ENCODE measurements at places on chromosomes 7 and 10.

DNA sequence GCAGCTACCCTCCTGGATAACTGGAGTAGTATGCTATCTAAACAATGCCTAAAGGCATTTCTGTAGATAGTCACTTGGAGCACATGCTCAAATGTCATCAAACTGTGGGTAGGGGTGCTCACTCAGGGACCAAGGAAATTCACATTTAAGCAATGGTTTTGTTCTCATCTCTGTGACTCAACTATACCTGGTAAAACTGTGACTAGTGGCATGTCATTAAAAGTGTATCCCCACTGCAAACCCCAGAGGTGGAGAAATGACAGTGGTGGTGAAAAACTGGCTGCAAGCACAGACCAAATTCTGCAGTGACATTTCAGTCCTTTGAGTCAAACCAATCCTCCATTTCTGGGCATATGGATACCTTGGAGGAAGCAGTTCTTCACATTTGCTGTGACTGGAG lies 134.2 kb upstream of the EFCAB10 start:
- no peaks in the 10 kb centered on the region for H3K27me3 ChIP-seq
- H3K4me3 ChIP-seq = no peak overlapping the region
- no peak overlapping the region for H3K27ac ChIP-seq
- no peak for DNase-seq
- peaks cover 3% of the 10 kb centered on the region for H3K36me3 ChIP-seq
- H3K4me1 ChIP-seq = peaks cover 4% of the 10 kb centered on the region

DNA sequence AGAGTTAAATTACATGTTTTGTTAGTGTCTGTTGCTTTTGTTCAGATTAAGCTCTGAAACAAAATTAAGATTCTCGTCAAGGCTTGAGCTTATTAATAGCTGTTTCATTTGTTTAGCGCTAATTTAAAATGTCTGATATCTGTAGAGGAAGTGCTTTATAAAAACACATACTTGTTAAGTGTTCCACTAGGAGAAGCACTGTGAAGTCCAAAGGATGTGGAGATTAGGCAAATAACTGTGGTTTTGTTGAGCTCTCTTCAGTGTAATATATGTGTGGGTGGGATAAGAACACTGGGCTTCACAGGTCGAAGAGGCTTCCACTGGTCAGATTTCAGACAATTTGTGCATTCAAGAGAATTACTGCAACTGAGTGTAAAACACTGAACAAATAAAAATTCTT lies 242.0 kb downstream of the AUTS2 start:
- no peak overlapping the region for H3K4me3 ChIP-seq
- H3K4me1 ChIP-seq = no peaks in the 10 kb centered on the region
- no peaks in the 10 kb centered on the region for H3K36me3 ChIP-seq
- peaks cover 16% of the 10 kb centered on the region for H3K27me3 ChIP-seq
- no peak for DNase-seq
- H3K27ac ChIP-seq = no peak overlapping the region

DNA sequence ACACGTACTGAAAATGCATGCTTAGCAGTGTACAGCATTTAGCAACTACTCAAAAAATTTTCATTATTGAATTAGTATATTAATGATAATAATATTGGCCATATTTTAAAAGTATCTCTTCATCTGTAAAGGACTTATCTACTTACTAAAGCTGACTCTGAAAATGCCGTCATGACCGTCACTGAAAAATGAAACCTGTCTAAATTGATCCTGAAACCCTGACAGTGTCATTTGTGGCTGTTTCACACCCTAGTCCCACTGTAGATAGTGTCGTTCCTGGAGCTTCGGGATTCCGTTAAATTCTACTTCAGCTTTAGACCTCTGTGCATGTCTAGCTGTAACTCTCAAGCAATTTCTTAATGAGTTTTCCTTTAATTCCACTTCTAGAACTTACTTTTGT lies 35.8 kb upstream of the EZH2 start:
- H3K36me3 ChIP-seq = no peaks in the 10 kb centered on the region
- DNase-seq = no peak
- no peak overlapping the region for H3K27ac ChIP-seq
- H3K4me3 ChIP-seq = no peak overlapping the region
- no peaks in the 10 kb centered on the region for H3K27me3 ChIP-seq

GRCh38 chr10:81784111-81784597 lies 90.8 kb upstream of the NRG3 start:
- H3K27ac ChIP-seq = no peak overlapping the region
- no peaks in the 10 kb centered on the region for H3K4me1 ChIP-seq
- H3K4me3 ChIP-seq = no peak overlapping the region
- DNase-seq = no peak
- no peaks in the 10 kb centered on the region for H3K36me3 ChIP-seq

- no peaks in the 10 kb centered on the region for H3K4me1 ChIP-seq
- no peak overlapping the region for H3K27ac ChIP-seq
- no peak for DNase-seq
- no peak overlapping the region for H3K4me3 ChIP-seq
- H3K27me3 ChIP-seq = no peaks in the 10 kb centered on the region
Observed at GRCh38 chr10:31769564-31769963, 159.1 kb downstream of the ARHGAP12 start.

DNA sequence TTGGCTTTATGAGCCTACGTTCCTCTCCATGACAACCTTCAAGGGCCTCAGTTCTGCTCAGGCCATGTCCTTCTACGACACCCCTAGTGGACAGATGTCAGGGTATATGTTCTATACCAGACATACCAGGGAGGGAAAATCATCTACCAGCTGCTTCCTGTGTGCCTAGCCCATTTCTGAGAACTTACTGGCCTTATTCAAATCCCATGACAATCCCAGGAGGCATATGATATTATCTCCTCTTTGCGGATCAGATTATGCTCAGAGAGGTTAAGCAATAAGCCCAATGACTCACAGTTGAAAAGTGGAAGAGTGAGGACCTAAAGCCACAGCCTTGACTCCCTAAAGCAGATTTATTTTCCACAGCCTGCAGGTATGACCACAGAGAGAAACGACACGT lies 139.3 kb downstream of the GLI3 start:
- H3K4me3 ChIP-seq = no peak overlapping the region
- no peak for DNase-seq
- no peaks in the 10 kb centered on the region for H3K4me1 ChIP-seq
- H3K27me3 ChIP-seq = no peaks in the 10 kb centered on the region
- no peaks in the 10 kb centered on the region for H3K36me3 ChIP-seq

DNA sequence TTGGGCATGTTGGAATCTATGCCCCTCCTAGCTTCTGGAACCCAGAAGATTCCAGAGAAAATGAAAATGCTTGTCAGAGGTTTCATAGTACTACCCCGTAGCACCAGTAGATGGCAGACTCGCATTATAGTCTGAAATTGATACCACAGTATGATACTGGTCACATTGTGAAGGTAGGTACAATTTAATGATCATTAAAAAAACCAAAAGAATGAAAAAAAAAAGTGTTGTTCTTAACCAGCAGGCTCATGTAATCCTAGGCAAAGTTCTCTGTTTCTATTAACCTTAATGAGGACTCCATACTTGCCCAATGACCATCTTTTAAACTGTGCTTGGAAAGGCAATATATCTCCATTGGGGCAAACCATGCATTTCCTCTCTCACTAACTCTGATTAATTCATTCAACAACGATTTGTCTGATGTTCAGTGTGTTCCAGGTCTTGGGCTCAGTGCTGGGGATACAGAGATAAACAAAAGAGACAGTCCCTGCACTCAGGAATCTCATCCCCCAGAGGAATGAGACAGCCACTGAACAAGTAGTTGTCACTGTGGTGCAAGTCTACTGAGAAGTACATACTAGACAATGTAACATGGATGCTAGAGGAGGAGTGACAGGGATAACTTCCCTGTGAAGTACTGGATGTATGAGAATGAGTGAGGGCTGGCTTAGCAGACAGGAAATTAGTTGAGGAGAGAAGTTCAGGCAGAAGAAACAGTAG lies 223.5 kb upstream of the PHYHIPL start:
- no peaks in the 10 kb centered on the region for H3K27me3 ChIP-seq
- H3K4me1 ChIP-seq = no peaks in the 10 kb centered on the region
- no peaks in the 10 kb centered on the region for H3K36me3 ChIP-seq
- no peak overlapping the region for H3K4me3 ChIP-seq
- no peak for DNase-seq

DNA sequence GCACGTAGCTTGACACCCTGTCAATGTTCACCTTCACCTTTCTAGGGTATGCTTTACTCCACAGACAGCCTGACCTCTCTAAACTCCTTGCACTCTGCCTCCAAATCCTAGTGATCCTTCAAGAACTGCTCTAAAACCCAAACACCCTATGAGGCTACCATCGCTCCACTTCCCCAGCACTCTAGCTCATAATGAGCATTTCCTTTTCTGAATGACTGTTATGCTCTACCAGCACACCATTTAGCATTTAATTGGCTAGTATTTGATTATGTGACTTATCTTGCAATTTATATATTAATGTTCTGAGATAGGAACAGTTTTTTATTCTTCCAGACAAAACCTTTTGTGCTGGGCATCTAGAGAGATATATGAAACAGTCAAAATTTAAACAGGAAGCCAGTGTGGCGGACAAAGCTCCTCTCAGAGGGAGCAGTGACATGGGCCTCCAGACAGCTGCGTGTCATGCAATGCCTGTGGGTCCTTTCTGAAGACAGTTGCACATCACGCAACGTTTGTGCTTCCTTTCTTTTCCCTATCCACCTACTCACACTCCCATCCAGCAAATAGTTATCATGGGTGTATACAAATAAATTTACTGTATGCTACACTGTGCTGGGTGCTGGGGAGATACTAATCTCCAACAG lies 86.3 kb downstream of the ALOX5 start:
- H3K4me1 ChIP-seq = peaks cover 19% of the 10 kb centered on the region
- H3K4me3 ChIP-seq = no peak overlapping the region
- DNase-seq = no peak

GRCh38 chr10:64574371-64574770 lies 1053.2 kb downstream of the REEP3 start:
- H3K36me3 ChIP-seq = no peaks in the 10 kb centered on the region
- H3K4me1 ChIP-seq = no peaks in the 10 kb centered on the region
- no peaks in the 10 kb centered on the region for H3K27me3 ChIP-seq
- H3K27ac ChIP-seq = no peak overlapping the region
- no peak overlapping the region for H3K4me3 ChIP-seq

- no peaks in the 10 kb centered on the region for H3K36me3 ChIP-seq
- peaks cover 16% of the 10 kb centered on the region for H3K27me3 ChIP-seq
- H3K27ac ChIP-seq = no peak overlapping the region
- DNase-seq = no peak
- no peak overlapping the region for H3K4me3 ChIP-seq
Observed at GRCh38 chr10:62584731-62585130, 210.6 kb downstream of the ZNF365 start.

DNA sequence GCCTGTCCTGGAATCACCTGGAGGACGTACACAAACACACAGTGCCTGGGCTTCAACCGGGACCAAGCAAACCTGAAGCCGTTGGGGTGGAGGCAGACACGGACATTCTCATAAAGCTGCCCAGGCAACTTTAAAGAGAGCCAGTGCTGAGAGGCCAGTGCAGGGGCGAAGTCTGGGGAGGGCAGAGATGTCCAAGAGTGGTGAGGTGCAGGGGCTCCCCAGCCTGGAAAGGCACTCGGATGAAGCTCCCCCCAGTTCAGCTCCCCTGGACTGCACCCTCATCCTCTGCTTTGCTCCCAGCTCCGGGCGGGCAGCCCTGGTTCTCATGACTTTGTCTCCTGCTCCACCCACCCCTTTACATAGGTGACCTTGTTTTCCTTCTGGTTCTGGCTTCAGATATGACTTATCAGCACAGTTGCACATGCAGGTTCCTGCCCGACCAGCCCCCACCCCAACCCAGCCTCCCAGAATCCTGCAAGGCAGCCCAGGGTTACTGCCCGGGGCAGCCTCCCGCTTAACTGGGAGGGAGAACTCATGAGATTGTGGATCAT lies 60.8 kb upstream of the EEPD1 start:
- no peaks in the 10 kb centered on the region for H3K27me3 ChIP-seq
- no peak for DNase-seq
- peaks cover 3% of the 10 kb centered on the region for H3K36me3 ChIP-seq
- no peaks in the 10 kb centered on the region for H3K4me1 ChIP-seq
- H3K27ac ChIP-seq = no peak overlapping the region
- no peak overlapping the region for H3K4me3 ChIP-seq

GRCh38 chr10:4345877-4346646 lies 479.9 kb upstream of the AKR1E2 start:
- DNase-seq = no peak
- peaks cover 38% of the 10 kb centered on the region for H3K27me3 ChIP-seq
- H3K27ac ChIP-seq = no peak overlapping the region
- no peaks in the 10 kb centered on the region for H3K4me1 ChIP-seq
- no peak overlapping the region for H3K4me3 ChIP-seq

DNA sequence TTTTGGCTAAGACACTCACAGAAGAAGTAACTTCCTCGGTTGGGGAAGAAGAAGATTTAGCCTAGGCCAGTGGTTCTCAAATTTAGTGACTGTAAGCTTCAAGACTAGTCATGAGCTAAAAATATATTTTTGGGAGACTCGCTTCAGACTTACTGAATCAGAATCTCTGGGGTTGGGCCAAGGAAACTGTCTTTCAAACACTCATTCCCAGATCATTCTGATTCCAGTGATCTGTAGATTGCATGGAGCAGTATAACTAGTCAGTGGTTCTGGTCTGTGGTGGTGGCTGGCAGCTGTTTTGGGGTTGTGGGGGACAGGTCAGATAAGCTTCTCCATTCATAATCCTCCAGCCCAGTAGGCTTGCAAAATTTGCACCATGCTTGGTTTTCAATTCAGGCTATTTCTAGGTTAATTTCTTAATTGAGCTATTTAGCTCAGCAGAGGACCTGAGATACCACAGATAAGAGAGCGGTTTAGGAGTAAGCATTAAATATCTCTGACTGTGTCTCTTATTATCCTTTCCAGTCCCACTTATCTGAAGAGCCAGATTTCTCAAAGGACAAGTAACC lies 3.8 kb upstream of the KAT6B start:
- H3K27ac ChIP-seq = no peak overlapping the region
- DNase-seq = no peak
- peaks cover 27% of the 10 kb centered on the region for H3K4me1 ChIP-seq
- no peaks in the 10 kb centered on the region for H3K27me3 ChIP-seq

GRCh38 chr10:22942437-22942836 lies 14.6 kb downstream of the ARMC3 start:
- no peak overlapping the region for H3K4me3 ChIP-seq
- peaks cover 7% of the 10 kb centered on the region for H3K4me1 ChIP-seq
- no peak for DNase-seq
- H3K36me3 ChIP-seq = peaks cover 2% of the 10 kb centered on the region
- no peak overlapping the region for H3K27ac ChIP-seq

GRCh38 chr7:121697731-121698316 lies 175.1 kb upstream of the PTPRZ1 start:
- no peak overlapping the region for H3K4me3 ChIP-seq
- no peak for DNase-seq
- no peak overlapping the region for H3K27ac ChIP-seq
- H3K4me1 ChIP-seq = no peaks in the 10 kb centered on the region
- no peaks in the 10 kb centered on the region for H3K36me3 ChIP-seq
- no peaks in the 10 kb centered on the region for H3K27me3 ChIP-seq

All from central memory CD8-positive, alpha-beta T cell (primary cell).